ENCODE measurements at places on chromosomes 12 and 14. TPM values are rescaled to one million over a fixed set of nuclear protein-coding genes. Genes with fewer than 3 reads are reported as not detected.

The SMCO3 gene
- total RNA-seq, result not detected

The APOLD1 gene
- 0.17 TPM for total RNA-seq

The TMPRSS12 gene
- not detected for total RNA-seq

The RD3L gene
- not detected for total RNA-seq
